ENCODE measurements at places on chromosomes 6 and 20. TPM values are rescaled to one million over a fixed set of nuclear protein-coding genes. Genes with fewer than 3 reads are reported as not detected.
A peak's percentile ranks its signal among the peaks of the same experiment; 100 is the strongest.

- DNase-seq: peak; percentile 36
Measured at GRCh38 chr6:111361648-111362047, 121.4 kb downstream of the REV3L start.

Gene MAP7
- polyA plus RNA-seq: 0.16 TPM

Gene PRICKLE4
- polyA plus RNA-seq: 0.60 TPM

GRCh38 chr6:122995921-122996793, at the start of gene CLVS2:
Gene CLVS2, plus strand, starts transcription at chr6:122996235. Its CDS starts 1,543 bp downstream, at chr6:122997778.
- peak; percentile 4 for DNase-seq

DNA sequence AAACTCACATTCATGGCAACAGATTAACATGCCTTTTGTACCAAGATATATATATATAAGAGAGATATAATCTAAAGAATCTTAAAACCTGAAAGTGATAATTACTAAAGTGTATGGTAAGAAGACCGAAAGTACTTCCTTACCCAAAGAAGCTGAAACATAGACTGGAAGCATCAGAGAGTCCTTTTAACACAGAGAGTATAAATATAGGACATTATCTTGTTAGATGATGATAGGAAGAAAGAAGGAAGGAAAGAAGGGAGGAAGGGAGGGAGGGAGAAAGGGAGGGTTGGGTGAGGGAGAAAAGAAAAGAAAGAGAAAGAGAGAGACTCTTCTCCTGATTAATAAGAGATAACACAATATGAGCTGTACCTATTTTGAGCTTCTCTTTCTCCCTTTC, 68.2 kb downstream of the PHIP start:
- no peak for DNase-seq

- no peak for DNase-seq
Measured at GRCh38 chr6:43891072-43891870, 121.3 kb downstream of the VEGFA start.

DNA sequence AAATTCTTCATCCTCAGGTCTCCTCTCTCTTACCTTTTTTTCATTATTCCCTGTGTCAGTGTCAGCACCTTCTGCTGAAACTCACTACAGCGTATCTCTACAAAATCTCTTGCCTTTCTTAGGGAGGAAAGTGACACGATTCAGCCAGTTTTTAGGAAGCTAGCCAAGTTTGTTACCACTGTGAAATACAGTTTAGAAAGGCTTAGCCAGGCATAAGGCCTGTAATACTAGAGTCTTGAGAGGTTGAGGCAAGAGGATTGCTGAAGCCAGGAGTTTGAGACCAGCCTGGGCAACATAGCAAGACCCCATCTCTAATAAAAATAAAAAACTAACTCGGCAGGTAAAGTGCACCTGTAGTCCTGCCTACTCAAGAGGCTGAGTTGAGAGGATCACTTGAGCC, 16.7 kb downstream of the TAB2 start:
- DNase-seq: no peak

Gene COL20A1
- not detected for polyA plus RNA-seq

- DNase-seq: no peak
Measured at GRCh38 chr6:130359736-130360135, 6.1 kb upstream of the TMEM200A start.

DNA sequence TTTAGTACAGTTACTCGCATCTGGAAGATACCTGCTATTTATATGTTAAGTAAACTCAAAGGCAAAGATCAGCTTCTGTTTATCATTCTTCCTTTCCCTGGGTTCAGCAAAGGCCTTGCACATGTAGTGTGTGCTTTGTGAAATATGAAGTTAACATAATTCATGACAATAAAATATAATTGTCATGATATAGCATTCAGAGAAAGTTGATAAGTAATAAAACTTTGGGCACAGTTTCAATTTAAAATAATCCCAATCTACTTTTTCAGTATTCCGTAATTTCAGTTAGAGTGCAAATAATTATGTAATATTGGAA, 51.9 kb upstream of the ZNF217 start:
- DNase-seq: no peak

Gene WFDC13
- not detected for polyA plus RNA-seq

Gene TFAP2B
- polyA plus RNA-seq: not detected

DNA sequence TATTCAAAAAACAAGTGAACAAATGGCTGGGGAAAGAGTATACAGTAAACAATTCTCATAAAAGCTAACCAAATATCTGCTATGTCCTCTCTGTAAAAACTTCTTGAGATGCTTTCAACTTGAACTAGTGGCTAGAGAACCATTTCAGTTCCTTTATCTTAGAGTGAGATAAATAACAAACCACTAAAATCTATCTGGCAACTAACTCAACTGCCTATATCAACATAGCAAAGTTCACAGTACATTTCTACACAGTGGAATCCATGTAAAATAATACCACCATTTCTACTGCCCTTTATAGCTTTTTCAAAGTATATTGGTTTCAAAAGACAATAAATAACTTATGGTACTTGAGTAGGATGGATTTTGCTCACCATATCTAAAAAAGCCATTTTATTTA, 95.1 kb downstream of the MMS22L start:
- DNase-seq: no peak

DNA sequence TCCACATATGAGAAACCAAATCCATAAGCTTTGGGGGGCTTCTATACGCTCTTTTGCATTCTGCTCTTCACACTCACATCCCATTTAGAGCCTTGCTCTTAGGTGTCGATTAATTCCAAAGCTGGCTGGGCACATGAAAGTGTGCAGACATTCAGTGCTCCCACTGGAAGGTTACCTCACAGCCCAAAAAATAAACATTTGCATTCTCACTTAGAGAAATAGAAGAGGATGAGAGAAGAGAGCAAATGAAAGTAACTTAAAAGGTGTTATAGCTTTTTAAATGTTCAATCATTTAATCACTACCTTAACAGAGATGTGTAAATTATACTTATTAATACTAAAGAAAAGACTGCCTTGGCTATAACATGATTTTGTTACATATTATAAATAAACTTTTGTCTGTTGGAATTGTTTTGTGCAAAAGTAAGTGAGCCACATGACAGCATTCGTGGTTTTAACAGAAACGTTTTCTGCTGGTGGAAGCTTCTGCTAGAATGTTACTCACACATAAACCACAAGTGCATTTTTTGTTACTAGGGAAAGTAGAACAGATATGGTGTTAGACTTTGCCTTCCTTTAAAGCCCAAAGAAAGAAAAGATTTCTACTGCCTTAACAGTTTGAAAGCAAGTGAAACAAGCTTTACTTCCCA, 116.7 kb downstream of the SIM1 start:
- DNase-seq: no peak

GRCh38 chr6:165850434-165851019, 187.5 kb upstream of the PDE10A start:
- DNase-seq: peak; percentile 49

- no peak for DNase-seq
Measured at GRCh38 chr6:133584823-133585222, 304.1 kb upstream of the TCF21 start.

DNA sequence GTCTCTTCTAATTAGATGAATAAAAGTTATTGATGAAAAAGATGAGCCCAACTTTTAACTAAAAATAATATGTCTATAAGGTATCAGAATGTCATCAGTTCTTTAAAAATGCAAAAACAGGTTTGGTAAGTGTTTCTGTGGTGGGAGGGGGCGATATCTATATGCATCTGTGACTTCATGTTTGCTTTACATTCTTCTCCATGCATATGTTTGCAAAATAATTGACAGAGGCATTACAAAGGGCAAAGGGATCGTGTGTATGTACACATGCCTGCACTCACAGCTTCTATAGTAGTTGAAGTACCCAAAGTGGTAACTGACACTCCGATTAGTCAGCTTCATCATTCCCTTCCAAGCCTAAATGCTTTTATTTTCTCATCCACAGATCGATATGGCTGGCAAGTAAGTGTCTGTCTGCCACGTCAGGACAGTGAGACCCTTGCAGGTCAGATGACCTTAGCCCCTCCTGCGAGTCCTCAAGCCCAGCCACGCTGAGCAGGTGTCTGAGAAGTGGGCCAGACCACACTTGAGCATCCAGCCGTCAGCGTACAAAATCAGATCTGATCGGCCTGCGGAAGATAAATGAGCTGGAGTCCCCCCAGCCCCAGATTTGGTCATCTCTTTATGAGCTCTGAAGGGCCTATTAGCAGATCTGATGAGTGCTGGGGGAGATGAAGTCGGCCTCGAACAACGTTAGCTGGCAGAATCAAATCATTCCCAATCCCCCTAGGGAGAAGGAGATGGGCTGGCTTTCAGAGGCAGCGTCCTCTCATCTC, 369.1 kb downstream of the MAFB start:
- no peak for DNase-seq

- no peak for DNase-seq
Measured at GRCh38 chr20:24393903-24394302, 75.5 kb upstream of the SYNDIG1 start.

Gene REM1
- polyA plus RNA-seq: not detected

DNA sequence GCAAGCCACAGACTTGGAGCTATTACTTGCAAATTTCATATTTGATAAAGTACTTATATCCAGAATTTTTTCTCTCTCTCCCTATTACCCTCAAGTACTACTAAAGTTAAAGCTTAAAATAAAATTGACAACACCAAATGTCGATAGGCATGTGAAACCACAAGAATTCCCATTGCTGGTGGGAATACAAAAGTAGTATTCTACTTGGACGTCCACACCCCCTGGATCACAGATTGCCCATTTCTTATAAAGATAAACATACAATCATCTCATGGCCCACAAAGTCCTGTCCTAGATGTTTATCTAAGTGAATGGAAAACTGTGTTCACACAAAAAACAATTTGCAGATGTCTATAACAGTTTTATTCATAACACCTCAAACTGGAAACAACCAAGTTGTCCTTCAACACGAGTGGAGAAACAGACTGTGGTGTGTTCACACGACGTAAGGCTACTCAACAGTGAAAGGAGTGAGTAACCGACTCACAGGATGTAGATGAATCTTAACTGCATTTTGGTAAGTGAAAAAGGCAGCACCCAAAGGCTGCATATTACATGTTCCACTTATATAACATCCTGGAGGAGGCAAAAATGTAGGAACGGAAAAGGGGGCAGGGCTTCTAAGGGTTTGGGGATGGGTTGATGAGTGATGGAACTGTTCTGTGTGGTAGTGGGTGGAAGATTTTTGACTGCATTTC, 297.4 kb downstream of the THBS2 start:
- DNase-seq: no peak

Gene ZNF311
- not detected for polyA plus RNA-seq

Gene SLC23A2
- 23.6 TPM for polyA plus RNA-seq

Gene SLCO4A1
- 4.6 TPM for polyA plus RNA-seq

GRCh38 chr6:163133691-163134090, 280.8 kb upstream of the QKI start:
- no peak for DNase-seq

- DNase-seq: no peak
Measured at GRCh38 chr20:8756410-8756809, 312.5 kb upstream of the PLCB4 start.

DNA sequence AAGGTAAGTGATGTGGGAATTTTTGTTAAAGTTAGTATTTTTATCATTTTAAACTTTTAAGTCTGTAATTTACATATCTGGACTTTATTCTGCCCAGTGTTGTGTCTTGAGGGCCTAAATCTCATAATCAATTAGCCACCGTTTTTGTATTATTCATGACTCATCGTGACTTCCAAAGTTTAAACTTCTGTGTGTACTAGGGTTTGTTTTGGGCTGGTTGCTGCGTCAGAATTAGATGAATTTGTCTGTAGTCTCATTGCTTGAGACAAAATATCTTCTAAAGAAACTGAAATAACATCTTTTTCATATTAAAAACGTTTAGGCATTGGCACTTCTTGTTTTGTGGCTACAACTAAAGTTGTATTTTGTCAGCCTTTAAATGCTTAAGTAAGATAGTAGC, 41.3 kb downstream of the CDYL start:
- no peak for DNase-seq

DNA sequence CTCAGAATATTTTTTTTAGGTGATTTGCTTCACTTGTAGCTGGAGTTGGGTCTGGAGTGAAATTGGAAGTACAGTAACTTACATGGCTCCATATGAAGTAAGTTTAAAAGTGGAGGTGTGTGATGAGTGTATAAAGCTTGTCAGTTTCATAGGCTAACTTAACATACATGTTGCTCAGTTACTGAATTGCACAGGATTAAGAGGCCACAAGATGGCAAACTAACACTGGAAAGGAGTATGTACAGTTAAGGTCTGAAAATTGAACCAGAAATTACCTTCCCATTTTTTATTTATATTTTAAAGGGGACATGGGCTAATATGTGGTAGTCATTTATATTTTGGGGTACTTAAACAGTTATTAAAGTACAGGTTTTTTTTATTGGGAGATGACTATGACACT, 45.3 kb upstream of the SMIM8 start:
- no peak for DNase-seq

DNA sequence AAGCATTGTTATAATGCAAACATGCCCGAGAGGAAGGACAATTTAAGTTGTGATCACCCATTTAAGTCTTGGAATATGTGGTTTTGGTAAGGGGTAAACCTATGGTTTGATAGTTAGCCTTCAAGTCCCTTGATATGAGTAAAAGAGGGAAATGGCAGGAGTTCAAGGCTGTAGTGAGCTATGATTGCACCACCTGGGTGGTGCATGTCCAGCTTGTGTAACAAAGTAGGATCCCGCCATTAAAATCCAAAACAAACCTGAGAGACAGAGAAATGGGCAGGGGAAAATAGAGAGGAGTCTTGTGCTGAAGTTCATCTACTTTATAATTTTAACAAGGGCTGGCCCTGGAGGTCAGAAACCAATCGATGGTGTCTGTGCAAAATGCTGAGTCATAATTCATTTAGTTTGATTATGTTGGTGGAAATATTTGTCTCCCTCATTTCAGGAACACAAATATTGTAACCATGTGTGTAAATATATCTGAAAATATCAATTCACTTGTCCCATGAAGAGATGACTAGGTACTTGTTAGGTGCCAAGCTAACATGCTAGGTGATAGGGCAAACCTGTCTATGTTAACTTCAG, 23.2 kb upstream of the ARMH2 start:
- DNase-seq: no peak

DNA sequence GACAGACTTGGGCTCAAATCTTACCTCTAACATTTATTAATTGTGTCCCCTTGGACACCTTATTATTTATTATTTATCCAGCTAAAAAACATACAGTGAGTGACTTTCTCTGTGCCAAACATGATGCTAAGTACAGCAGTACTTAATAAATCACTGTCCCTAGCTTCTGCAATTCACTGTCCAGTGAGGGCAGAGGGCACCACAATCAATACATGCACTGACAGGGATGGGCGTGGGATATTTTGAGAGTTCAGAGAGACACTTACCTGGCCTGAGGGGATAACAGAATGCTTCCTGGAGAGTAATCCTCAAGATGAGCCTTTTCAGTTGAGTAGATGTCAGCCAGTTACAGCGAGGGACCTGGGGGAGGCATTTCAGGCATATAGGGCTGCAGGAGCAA, 9.3 kb upstream of the TAAR2 start:
- DNase-seq: no peak

Gene OPRL1
- polyA plus RNA-seq: 3.1 TPM

DNA sequence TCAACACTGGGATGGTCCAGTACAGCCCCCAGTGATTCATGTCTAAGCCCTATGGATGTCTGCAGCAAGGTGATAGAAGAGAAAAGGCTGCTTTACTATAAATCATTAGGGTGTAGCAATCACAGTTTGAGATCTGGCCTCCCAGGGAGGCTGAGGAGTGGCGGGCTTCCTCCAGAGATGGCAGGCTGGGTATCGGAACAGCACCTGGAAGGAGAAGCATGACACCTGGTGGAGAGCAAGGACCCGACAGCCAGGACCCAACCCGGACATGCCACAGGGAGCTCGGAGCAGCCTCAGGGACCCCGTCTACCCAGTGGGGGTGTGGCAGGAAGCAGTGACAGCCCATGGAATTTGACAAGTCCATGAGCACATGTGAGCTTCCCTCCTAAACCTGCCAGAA, 114.8 kb upstream of the CD93 start:
- no peak for DNase-seq
